ENCODE measurements at places on chromosomes 2 and 18.

GRCh38 chr18:4405965-4406364 is 49.1 kb downstream of the DLGAP1 start:
- DNase-seq: no peak

- no peak for DNase-seq
These were observed 111.9 kb upstream of the LYPD6 start for GRCh38 chr2:149218497-149218896.

GRCh38 chr2:157677941-157678340 is 49.3 kb upstream of the ACVR1C start:
- DNase-seq: no peak

- no peak for DNase-seq
These were observed 205.5 kb downstream of the UBE2E3 start for GRCh38 chr2:181185948-181186347.

GRCh38 chr2:61452392-61452791 is 18.5 kb downstream of the USP34 start:
- no peak for DNase-seq

- peak; percentile 59 for DNase-seq
These were observed 14.5 kb upstream of the ASPRV1 start for GRCh38 chr2:69975853-69976462.

GRCh38 chr2:50065835-50066234 is 911.5 kb upstream of the FSHR start:
- no peak for DNase-seq

DNA sequence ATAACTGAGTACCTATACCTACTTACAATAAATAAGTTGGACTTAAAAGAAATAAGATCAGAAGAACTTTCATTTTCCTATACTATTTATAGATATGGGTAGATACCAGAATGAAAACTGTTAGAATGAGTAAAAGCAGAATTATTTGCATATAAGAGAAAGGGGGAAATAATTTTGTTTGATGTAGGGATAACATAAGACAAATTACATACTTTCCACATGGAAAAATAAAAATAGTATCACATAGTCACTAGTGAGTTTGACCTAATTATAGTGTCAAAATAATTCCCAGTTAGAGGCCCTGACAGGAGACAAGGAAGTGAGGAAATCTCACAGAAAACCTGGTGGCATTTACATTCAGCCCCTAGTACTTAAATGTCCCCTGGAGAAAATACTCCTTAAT is 28.6 kb downstream of the KCMF1 start:
- DNase-seq: no peak

DNA sequence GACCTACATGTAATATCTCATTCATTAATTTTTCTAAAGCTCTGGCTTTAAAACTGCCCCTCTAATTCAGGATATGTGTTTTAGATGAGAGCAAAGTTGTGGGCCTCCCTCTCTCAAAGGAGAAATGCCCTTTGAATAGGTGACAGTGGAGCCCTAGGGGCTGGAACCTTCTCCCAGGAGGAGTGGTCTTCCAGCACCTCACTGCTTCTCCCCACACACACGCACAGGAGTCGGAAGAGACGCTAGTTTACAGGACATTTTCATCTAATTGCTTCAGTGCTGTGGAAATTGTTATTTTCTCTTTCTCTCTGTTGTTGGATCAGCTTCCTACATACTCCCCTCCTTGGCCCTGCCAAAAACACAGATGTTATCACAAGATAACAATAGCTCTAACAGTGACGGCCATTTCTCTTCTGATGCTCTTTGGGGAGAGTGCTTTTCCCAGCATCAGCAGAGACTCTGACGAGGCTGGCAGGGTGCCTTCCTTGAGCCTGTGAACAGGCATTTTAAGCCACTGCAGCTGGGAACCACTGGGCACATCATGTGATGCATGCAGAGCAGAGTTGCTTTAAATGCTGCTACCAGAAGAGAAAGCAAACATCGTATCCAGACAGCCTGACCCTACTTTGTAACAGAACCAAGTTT is 209.4 kb upstream of the SP5 start:
- peak; percentile 81 for DNase-seq

DNA sequence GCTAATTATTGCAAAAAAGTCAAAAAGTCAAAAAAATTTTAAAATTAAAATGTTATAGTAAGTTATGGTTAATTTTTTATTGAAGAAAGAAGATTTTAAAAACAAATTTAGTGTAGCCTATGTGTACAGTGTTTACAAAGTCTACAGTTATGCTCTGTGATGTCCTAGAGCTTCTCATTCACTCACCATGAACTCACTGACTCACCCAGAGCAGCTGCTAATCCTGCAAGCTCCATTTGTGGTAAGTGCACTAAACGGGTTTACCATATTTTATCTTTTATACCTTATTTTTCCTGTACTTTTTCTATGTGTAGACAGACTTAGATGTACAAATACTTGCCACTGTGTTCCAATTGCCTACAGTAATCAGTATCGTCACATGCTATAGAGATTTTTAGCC is 788.2 kb downstream of the DSC3 start:
- DNase-seq: no peak

GRCh38 chr2:236281423-236281822 is 17.2 kb upstream of the ASB18 start:
- no peak for DNase-seq

DNA sequence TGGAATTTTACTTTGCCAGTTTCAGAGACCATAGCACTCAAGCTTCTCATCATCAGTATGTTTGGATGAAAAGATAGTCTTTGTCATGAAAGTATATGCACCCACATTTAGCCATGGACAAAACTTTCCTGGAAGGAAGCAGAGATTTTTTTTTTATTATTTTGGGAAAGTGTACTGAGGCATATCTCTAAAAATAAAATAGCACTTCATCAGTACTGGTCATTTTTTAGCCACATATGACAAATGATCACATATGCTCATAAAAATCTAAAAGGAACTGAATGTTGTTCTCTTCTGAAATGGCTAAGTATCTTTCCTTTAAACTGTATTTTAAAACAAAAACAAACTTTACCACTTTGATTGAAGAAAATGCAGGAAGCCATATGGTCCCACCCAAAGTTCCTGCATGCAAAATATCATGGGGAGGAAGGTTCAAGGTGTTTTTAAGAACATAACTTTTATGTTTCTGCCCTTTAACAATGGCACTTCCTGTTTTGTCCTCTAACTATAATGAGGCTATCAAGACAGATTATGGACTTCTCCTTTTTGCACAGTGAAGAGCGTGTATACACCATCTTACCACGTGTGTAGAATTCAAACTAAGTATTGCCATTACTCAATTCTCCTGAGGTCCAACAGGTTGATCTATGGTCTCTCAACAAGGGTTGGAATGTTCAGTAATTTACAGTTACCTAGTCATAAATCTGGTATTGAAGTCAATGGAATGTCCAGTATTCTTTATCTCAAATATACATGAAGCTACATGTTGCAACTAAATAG is 77.1 kb upstream of the SLC39A10 start:
- DNase-seq: no peak

DNA sequence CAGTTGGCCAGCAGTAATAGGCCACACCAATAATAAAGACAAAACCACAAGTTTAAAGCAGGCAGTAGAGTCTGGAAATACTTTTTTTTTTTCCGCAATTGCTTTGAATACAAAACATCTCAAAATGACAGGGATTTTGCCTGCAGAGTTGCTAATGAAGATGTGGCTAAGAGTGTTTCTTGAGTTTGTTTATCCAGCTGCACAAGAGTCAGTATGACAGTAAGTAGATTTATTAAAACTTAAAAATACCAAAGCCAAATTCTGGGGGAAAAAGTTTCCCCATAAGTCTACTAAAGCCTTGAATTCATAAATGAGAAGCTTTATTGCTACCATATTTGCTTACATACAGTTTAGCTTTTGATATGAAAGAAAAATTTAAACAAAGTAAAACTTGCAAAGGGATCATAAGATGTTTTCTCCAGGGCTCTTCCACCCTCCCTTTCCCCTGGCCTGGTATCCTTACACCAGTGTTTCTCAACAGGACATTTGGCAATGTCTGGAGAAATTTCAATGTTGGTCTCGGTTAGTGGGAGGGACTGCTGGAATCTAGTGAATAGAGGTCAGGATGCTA is 3.9 kb upstream of the DSEL start:
- DNase-seq: no peak

DNA sequence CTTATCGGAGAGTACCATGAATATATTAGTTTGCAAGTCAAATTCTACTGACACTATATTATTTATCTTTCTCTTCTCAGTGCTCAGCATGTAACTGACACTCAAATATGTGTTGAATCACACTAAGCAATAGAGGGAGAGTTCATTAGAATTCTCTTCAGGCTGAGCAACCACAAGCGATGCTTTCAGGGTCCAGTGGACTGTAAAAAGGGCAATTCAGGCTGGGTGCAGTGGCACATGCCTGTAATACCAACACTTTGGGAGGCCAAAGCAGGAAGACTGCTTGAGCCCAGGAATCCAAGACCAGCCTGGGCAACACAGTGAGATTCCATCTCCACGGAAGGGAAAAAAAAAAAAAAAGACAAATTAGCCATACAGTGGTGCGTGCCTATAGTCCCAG is 16.3 kb downstream of the PDE6D start:
- no peak for DNase-seq

DNA sequence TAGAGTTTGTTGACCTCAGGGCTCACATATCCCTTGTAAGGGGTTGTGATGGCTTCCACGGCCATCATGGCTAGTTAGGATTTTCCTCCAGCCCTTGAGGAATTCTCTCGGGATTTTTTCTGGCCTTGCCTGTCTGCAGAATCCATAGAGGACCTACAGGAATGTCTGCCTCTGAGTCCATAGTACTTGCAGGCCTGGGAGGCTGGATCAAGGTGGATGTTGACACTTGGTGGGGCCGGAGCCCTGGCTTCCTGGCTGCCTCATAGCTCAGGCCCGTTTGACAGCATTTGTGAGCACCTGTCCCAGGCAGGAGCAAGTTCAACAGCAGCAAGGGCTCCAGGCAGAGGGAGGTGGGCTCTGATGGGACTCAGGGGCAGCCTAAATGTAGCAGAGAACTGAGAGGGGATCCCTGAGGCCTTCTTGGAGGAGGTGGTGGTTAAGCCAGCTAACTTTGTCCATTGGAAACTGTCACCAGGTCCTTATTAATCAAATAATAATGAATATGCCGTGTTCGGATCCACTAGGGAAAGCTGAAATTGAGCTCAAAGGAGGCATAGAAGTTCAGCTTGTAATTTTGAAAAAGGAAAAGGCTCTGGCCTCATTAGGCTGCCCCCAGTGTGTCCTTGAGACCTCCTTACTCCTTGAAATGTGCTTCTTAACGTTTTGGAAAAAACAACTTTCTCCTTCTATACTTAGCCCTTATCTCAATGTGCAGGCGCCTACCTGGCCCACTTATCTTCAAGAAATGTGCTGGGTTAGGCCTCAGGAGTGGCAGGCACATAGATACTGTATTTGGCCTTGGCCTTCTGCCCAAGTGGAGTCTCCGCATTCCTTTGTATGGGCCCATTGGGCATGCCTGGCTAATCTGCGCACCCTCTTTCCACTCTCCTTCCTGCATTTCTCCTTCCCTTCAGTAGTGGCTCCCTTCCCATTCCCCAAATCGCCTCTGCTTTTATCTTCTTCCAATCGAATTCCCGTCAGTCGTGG is 66.9 kb downstream of the HPCAL1 start:
- no peak for DNase-seq

- no peak for DNase-seq
These were observed 299.9 kb downstream of the AFF3 start for GRCh38 chr2:99842451-99842850.

- DNase-seq: no peak
These were observed 10.1 kb upstream of the LYPD6B start for GRCh38 chr2:149028377-149028776.

- DNase-seq: no peak
These were observed 15.8 kb upstream of the SEMA4C start for GRCh38 chr2:96885432-96886347.

DNA sequence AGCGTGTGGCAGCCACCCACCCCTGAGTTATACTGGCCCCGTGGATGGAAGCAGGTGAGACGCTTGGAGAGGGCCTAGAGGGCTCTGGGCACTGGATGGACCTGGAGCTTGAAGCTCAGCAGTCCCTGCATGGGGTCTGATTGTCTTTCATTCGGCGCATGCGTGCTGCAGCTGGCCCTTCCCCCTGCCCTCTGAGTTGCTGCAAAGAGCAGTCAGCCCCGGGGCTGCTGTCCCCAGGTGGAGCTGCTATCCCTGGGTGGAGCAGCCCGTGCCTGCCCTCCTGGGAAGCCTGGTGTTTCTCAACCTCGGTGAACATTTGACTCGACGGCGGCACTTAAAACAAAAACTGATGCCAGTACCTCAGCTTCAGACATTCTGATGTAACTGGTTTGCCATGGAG is 29.6 kb downstream of the IGFBP5 start:
- DNase-seq: no peak

- no peak for DNase-seq
These were observed 74.1 kb upstream of the EHBP1 start for GRCh38 chr2:62631160-62632085.

- DNase-seq: no peak
These were observed 91.2 kb downstream of the INSIG2 start for GRCh38 chr2:118179445-118179844.

DNA sequence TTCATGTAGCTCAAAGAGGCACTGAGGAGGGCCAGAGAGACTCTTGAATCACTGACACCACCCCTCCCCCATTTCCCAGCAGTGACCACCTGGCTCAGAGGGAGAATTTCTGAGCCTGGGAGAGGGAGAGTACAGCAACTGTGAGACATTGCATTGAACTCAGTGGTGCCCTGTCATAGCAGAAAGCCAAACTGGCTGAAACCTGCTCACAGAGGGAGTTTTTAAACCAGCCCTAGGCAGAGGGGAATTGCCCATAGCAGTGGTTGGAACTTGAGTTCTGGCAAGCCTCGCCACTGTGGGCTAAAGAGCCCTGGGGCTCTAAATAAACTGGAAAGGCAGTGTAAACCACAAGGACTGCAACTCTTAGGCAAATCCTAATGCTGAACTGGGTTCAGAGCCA is 243.1 kb downstream of the ADCYAP1 start:
- DNase-seq: no peak

GRCh38 chr18:44816050-44816449 is 135.4 kb downstream of the SETBP1 start:
- DNase-seq: no peak

DNA sequence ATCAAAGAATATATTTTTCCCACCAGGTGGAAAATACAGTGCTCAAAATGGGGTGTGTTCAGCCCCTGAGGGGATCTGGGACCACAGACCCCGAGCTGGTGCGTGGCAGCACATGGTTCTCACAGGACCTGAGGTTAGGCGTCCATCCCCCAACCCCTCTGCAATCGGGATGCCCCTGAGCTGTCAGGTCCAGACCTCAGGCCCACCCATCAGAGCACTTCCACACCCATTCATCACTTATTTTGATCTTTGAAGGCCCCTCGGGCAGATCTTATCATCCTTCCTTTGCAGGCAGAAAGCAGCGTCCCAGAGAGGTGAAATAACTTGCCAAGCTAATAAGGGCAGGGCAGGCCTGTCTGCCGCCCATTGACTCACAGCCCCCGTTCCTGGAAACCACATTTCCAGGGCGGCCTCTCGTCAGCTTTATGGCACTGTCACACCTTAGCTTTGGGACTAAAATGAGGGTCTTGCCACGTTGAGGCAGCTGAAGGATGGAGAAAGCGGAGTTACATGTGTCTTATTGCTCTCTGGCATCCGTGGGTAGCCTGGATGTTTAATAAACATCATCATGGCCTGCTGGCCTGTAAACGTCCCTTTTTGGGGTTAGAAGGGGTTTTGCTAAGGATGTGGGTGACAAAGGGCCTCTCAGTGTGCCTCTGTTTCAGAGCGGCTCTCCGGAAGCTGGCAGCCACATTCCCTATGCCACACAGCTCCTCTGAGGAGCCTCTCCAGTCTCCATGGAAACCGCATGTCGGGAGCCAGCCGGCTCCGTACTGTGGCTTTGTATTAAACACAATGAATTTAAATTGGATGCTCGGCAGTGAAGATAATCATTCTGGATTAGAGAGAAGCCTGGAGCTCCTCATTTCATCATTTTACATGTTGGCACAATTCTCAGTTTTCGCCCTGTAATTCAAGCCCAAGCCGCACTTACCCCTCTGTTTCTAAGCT is 58.3 kb upstream of the MAPRE3 start:
- DNase-seq: no peak
